SK-MEL-5 (cell line): ENCODE measurements at places on chromosomes 2 and 18. TPM values are rescaled to one million over a fixed set of nuclear protein-coding genes. Genes with fewer than 3 reads are reported as not detected.

GRHL1 gene
- total RNA-seq, result 1.9 and 2.1 TPM in 2 replicates

TCF7L1 gene
- 0.71 and 1.1 TPM in 2 replicates for total RNA-seq

BCL11A gene
- 3.1 and 4.7 TPM in 2 replicates for total RNA-seq

IGFBP2 gene
- total RNA-seq, result 445 and 479 TPM in 2 replicates
